ENCODE measurements at places on chromosomes 4 and X.
A peak's percentile ranks its signal among the peaks of the same experiment; 100 is the strongest.

DNA sequence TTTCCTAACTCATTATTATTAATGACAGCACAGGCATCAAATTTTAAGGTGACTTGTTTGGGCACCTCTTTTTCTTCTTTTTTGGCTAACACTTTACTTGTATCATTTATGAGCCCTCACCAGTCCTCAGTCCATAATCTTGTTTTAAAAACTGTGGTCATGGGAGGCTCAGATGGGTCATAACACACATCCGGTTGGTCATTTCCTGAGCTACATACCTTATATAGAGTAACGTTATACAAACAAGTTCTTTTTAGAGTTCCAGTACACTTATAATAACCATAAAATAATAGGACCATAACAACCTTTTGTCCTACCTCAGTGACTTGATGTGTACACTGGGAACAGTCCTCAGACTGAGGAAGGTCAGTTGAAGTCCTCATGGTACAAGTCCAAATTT lies 21.1 kb upstream of the PLS3 start:
- DNase-seq = no peak

- no peak for DNase-seq
These were observed 147.8 kb upstream of the KLF3 start for GRCh38 chr4:38516190-38516589.

DNA sequence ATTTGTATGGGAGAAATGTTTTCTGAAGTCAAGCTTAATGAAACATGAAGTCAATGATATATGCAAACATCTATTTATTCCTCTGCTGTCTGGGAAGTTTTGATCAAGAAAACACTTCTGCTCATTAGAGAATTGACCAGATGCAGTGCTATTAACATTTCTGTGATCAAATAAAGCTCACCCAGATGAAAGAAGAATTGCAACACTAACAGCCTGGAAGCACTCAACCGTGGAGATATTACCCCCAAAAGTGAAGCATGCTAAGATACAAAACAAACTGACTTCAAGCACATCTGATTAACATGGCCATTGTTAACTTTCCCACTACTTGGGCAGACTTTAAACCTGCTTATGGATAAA lies 73.7 kb upstream of the GUCY1A1 start:
- no peak for DNase-seq

- peak; percentile 48 for DNase-seq
These were observed 250.5 kb downstream of the TECRL start for GRCh38 chr4:64158648-64159326.

DNA sequence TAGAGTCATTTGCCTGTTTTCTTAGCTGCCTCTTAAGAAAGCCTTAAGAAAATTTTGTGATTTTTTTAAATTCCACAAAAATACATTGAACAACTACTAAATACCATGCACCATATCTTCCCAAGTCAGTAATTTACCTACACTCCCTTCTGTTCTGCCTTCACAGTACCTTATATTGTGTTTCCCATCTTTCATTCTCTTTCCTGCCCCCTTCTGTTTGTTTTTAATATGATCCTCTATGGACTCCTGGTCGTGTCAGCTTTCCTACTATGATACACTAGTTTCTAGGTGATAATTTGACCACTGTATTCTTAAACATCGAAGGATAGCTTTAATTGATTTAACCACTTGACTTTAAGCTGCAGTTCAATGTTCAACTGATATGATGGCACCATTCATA lies 297.7 kb upstream of the HAND2 start:
- no peak for DNase-seq

GRCh38 chr4:155526452-155527169 lies 140.0 kb upstream of the GUCY1A1 start:
- no peak for DNase-seq

DNA sequence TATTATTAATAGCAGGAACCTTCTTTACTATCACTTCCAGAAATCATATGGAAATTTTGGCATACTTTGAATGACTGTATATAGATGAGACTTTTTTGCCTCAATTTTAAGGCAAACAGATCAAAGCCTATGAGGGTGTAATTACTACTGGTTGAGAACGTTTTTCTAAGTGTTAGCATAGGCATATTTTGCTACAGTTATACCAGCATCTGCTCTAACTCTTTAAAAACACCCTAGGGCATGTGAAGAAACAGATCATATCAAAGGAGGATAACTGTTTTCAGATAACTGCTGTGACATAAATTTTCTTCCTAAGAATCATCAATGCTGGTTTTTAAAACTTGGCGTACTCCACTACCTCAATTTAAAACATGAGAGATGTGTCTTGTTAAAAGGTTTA lies 1155.3 kb downstream of the FSTL5 start:
- DNase-seq = no peak

DNA sequence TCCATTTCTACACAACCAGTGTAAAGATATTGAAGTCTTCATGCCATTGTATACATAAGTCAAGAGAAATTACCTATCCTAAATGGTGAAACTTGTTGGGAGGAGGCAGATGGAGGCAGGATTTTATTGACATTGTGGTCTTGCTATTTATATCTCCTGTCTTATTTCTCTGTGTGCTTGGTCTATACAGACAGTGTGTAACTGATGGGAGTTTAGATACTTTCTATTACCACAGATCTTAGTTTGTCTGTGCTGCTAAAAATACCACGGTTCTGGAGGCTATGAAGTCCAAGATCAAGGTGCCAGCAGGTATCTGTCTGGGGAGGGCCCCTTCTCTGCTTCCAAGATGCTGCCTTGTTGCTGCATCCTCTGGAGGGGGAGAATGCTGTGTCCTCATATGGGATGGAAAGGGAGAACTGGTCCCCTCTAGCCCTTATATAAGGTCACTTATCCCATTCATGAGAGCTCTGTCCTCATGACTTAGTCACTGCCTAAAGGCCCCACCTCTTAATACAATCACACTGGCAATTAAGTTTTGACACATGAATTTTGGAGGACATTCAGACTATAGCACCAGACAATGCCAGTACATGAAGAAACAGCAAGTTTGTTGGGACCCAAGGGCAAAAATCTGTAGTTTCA lies 62.4 kb downstream of the SYNPO2 start:
- DNase-seq = no peak

GRCh38 chrX:3548765-3549391 lies 164.6 kb downstream of the PRKX start:
- DNase-seq = no peak

GRCh38 chr4:99402765-99403164 lies 32.4 kb downstream of the ADH7 start:
- DNase-seq = no peak

DNA sequence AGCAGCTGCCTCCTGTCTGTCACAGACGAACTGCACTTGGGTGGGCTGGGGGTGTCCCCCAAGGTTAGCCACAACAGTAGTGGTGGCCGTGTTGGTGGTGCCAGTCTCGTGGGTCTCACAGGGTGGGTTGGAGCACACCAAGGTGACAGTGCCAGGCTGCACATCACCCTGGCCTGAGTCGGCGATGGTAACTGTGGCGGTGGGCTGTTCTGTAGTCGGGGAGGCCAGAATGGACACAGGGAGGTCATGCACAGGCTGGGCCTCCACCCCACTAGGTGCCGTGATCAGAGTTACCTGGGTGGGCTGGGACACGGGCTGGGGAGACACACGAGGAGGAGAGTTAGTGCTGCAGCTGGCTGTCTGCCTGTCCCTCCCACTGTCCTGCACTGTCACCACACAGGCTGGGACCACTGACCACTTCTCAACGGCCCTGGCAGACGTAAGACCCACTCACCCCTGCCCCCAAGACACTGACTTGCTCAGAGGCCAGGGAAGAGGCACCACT lies 10.8 kb upstream of the RENBP start:
- DNase-seq = no peak

- no peak for DNase-seq
These were observed 631.5 kb downstream of the PCDH7 start for GRCh38 chr4:31351695-31352094.
